Choroid plexus epithelial cell (primary cell): ENCODE measurements at places on chromosomes 13 and 19.

DNA sequence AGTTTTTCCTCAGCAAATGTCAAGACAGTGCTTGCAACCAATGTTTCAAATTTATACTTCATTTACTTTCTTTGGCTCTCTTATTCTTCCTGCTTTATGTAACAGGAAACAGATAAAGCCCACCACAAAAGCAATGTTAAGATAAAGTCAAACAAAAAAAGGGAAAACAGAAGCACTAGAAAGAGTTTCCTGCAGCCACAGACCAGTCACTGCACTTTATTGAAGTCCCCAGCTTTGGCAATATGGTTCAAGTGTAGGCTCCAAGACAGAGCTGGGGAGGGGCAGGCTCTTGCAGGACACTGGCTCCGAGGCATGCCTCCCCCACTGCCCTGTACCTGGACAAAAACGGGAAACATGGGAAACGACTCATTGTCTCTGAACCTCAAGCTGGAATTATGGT lies 15.3 kb upstream of the CDC16 start:
- DNase-seq = no peak

- peak; percentile 30 for DNase-seq
Observed at GRCh38 chr19:50759886-50760285, 10.4 kb upstream of the GPR32 start.

DNA sequence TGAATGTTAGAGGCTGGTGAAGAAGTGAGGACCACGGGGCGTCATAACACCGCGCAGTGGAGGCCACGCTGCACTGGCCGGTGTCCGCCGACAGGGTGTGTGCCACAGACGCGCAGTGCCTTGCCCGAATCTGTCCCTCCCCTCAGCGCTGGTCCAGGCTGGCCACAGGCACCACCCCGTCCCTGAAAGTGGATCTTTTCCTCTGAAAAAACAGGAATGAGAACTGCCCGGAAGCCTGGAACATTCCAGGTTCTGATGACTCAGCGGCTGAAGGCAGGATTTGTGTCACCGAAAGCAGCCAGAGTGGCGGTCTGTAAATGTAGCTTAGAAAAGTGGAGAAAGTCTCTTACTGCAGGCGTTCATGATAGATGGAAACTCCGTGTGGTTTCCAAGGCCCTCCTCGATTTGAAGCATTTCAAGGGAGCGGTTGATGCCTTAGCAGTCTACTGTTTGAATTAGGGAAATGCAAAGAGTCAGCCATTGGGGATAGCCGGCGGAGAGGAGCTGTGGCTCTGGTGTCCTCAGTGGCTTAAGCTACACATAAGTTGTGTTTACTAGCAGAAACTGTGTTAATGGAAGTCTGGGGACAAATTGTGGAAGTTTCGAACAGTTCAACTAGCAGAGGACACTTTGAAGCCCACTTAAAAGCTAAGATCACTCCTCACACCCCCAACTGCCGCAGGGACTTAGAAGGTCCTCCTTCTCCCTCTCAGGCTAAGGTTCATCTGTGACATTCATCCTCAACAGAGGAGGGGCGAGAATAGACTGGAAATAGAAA lies 70.8 kb downstream of the NUFIP1 start:
- no peak for DNase-seq

DNA sequence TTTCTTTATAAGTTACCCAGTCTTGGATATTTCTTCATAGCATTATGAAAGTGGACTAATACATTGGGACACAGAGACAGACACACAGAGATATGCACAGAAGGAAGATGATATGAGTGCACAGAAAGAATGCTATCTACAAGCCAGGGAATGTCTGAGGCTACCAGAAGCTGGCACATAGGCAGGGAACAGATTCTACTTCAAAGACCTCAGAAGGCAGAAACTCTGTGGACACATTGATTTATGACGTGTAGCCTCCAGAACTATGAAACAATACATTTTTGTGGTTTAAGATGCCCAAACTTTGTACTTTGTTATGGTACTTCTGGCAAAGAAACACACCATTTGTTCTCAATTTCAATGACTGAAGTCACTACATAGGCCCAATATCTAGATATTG lies 556.7 kb downstream of the PCDH9 start:
- DNase-seq = peak; percentile 95

DNA sequence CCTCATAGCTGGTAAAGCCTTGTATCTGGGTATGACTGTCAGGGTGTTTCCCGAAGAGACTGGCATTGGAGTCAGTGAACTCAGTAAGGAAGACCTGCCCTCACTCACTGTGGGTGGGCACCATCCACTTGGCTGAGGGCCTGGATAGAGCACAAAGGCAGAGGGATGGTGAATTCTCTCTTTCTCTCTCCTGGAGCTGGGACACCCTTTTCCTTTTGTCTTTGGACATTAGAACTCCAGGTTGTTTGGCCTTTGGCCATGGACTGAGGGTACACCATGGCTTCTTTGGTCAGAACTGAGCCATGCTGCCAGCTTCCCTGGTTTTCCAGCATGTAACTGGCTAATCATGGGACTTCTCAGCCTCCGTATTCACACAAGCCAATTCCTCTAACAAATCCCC lies 4.6 kb upstream of the CEACAM1 start:
- DNase-seq = no peak

GRCh38 chr19:3932931-3933810 lies at the start of gene NMRK2:
TSS of gene NMRK2 (plus strand) at chr19:3933069. CDS start at chr19:3933672, 603 bp downstream.
- no peak for DNase-seq

DNA sequence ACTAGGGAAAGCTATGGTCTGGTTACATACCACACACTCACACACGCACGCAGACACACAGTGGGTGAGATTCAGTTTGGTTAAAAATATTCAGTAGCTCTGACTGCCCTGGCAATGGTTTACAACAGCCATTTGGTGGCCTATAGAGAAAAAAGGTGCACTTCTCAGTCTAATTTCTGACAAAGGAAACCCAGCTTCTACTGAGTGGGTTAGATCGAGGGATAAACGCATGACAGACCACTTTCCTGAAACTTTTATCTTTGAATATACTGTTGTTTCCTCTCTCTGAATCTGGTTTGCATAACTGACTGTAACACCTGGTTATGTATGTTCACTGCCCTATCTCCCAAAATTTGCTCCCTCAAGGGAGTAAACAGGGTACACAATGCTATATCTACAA lies 2.5 kb downstream of the LIG4 start:
- no peak for DNase-seq

GRCh38 chr13:22549126-22549525 lies 631.7 kb upstream of the SGCG start:
- no peak for DNase-seq
